ENCODE measurements at places on chromosomes 1 and 21.
A peak's percentile ranks its signal among the peaks of the same experiment; 100 is the strongest.

DNA sequence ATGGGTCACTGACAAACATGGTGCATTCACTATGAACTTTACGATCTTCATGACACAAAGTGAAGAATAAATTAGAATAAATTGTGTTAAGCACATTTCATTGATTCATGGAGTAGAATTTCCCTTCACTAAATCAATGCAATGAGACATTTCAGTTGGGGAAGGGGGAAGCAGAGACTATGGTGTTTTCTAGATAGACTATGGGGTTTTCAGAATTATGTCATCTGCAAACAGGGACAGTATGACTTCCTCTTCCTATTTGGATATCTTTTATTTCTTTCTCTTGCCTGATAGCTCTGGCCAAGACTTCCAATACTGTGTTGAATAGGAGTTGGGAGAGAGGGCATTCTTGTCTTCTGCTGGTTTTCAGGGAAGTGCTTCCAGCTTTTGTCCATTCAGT is 80.0 kb upstream of the C1orf105 start:
- no peak for DNase-seq

- peak; percentile 7 for DNase-seq
These were observed 65.8 kb upstream of the BCL9 start for GRCh38 chr1:147475488-147475887.

DNA sequence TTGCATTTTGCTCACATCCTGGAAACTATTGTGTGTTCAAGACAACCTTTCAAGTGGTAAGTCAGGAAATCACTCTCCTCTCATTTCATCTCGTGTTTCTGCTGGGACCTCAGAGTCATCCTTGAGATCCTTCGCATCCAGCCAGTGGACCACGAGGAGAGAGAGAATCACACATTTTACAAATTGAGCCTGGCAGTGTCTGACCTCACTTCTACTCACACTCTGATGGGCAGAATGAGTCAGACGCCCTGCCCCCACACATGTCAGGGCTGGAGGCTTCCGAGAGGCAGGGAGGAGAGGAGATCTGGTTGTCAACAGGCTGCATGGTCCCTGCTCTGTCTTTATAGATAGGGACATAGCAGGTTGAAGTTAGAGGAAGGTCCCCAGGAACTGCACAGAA is 509.7 kb downstream of the AJAP1 start:
- no peak for DNase-seq

GRCh38 chr1:201759194-201759815 is 69.7 kb upstream of the IPO9 start:
- DNase-seq: no peak

DNA sequence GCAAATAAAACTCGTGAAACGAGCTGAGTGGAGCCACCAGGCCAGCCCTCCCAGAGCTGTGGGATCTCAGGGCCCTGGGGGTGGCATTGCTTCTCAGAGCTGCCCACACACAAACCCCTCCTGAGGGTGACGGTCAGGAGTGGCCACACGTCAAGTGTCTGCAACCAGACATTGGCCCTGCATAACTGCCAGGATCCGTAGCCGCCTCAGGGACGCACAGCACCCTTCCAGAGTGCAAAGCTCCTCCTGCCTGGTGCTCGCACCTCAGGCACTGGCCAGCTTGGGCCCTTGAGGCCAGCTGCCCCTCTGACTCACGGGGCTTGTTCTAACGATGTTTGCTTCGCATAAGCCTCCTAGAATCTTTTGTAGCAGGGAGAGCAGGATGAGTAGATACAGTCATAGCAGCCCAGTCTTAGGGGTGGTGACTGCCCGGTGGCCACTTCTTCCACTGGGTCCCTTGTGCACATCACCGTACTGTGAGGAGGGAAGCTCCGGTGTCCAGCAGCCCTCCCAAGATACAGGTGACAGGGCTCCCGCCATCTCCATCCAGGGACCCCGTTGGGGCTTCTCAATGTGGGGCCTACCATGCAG is 5.0 kb downstream of the WNT3A start:
- DNase-seq: no peak

GRCh38 chr1:58833166-58833565 is 49.3 kb upstream of the JUN start:
- no peak for DNase-seq
